Epithelial cell of alveolus of lung (primary cell): ENCODE measurements at places on chromosomes 7 and 10. TPM values are rescaled to one million over a fixed set of nuclear protein-coding genes. Genes with fewer than 3 reads are reported as not detected.

NPY gene
- not detected in 2 replicates for total RNA-seq

ACTL6B gene
- total RNA-seq: not detected in 2 replicates

CHRM2 gene
- 10.7 and 11.4 TPM in 2 replicates for total RNA-seq

TMEM139 gene
- 0.39 TPM in 1 of 2 replicates, not detected in the other for total RNA-seq

VSTM2A gene
- total RNA-seq: not detected in 2 replicates

COL13A1 gene
- total RNA-seq: 3.7 and 22.6 TPM in 2 replicates

PALD1 gene
- total RNA-seq: 2.3 and 2.5 TPM in 2 replicates

CACNB2 gene
- total RNA-seq: 1.3 and 12.4 TPM in 2 replicates

OPN1SW gene
- not detected in 2 replicates for total RNA-seq

INPP5A gene
- 16.3 and 27.4 TPM in 2 replicates for total RNA-seq

PTF1A gene
- total RNA-seq: not detected in 2 replicates

HOXA7 gene
- 7.2 and 12.4 TPM in 2 replicates for total RNA-seq

SPOCK2 gene
- 0.26 and 3.0 TPM in 2 replicates for total RNA-seq

HECW1 gene
- 0.32 and 1.8 TPM in 2 replicates for total RNA-seq

MCM10 gene
- total RNA-seq: 2.6 and 10.5 TPM in 2 replicates

GIMAP8 gene
- total RNA-seq: under 0.01 and 0.39 TPM in 2 replicates

NODAL gene
- not detected in 2 replicates for total RNA-seq

SPAM1 gene
- total RNA-seq: not detected in 2 replicates

CALCR gene
- total RNA-seq: 0.13 TPM in 1 of 2 replicates, not detected in the other

SSC4D gene
- total RNA-seq: 0.48 and 1.7 TPM in 2 replicates

DYDC1 gene
- not detected in 2 replicates for total RNA-seq

WDR91 gene
- total RNA-seq: 6.7 and 25.2 TPM in 2 replicates

PRSS58 gene
- not detected in 2 replicates for total RNA-seq

PRKAG2 gene
- total RNA-seq: 8.1 and 20.8 TPM in 2 replicates

TYW1B gene
- 1.4 and 2.7 TPM in 2 replicates for total RNA-seq

ARMC3 gene
- total RNA-seq: not detected in 2 replicates

PSD gene
- 6.8 and 12.2 TPM in 2 replicates for total RNA-seq

GCK gene
- total RNA-seq: 0.56 and 1.2 TPM in 2 replicates

CREB5 gene
- 8.5 and 9.2 TPM in 2 replicates for total RNA-seq

ATOH7 gene
- 0.13 and 0.48 TPM in 2 replicates for total RNA-seq

ST8SIA6 gene
- under 0.01 and 0.88 TPM in 2 replicates for total RNA-seq

SEMA4G gene
- 2.8 and 6.1 TPM in 2 replicates for total RNA-seq
